GM18507 (cell line): ENCODE measurements at places on chromosomes 12 and 14.

- DNase-seq: no peak
These were observed 28.3 kb downstream of the TMEM233 start for GRCh38 chr12:119621878-119622277.

GRCh38 chr14:55578511-55578910 lies 1.5 kb upstream of the KTN1 start:
- DNase-seq: no peak

DNA sequence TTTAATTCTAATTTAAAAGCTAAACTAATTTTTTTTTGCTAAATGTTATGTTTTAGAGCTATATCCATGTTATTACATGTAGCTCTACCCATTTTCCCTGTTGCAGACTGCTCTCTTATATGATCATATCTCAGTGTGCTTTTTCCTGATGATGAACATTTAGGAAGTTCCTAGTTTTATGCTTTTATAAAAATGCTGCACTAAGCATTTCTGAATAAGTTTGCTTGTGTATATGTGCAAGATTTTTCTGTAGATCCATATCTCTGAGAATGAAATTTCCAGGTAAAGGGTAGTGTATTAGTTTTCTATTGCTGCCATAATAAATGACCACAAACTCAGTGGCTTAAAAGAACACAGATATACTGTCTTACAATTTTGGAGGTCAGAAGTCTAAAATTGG lies 374.4 kb upstream of the E2F7 start:
- DNase-seq: no peak

- no peak for DNase-seq
These were observed 25.6 kb downstream of the ELK3 start for GRCh38 chr12:96219700-96220206.
